ENCODE measurements at places on chromosomes 1 and 21.

DNA sequence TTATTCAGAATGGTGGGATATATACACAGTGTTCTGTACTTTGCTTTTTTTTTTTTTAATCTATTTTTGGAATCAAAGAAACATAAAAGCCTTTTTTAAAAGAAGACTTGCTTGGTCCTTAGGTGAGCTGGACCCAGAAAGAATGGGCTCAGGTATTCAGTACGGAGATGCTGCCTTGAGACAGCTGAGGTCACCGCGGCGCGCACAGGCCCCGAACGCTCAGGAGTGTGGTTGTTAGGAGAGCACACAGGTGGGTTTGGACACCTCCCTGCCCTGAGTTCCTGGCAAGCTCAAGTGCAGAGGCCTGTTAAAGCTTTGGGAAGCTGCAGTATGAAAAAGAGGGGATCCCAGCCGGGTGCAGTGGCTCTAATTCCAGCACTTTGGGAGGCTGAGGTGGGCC is 31.8 kb downstream of the RAB4A start:
- DNase-seq = no peak

GRCh38 chr1:41631971-41632370 is 147.5 kb upstream of the EDN2 start:
- DNase-seq = no peak

GRCh38 chr1:81477710-81478109 is 323.0 kb upstream of the ADGRL2 start:
- no peak for DNase-seq

- DNase-seq = no peak
Measured at GRCh38 chr1:183922197-183922596, 115.3 kb downstream of the COLGALT2 start.

- no peak for DNase-seq
Measured at GRCh38 chr1:224223819-224224714, 41.0 kb downstream of the DEGS1 start.

DNA sequence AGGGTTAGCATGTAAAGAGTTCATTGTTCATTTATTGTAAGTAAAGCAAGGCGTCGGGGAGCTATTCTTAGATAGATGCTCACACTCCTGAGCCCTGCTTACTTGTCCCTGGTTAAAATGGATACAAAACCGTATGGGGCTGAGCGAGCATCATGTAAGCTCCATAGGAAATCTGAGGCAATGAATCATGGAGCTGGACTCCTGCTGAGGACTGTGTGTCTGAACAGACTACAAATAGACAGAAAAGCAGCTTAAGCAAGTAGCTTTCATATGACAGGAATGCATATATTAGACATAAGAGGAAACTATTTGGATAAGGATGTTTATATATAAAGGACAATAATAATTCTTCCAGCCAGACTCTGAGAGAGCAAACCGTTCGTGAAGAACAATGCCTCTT is 604.9 kb upstream of the PTBP2 start:
- no peak for DNase-seq

- no peak for DNase-seq
Measured at GRCh38 chr1:58895559-58896145, 111.8 kb upstream of the JUN start.

GRCh38 chr1:62034790-62035189 is 159.9 kb upstream of the L1TD1 start:
- DNase-seq = no peak

- DNase-seq = no peak
Measured at GRCh38 chr1:78465143-78465542, 25.6 kb upstream of the PTGFR start.

GRCh38 chr1:61254634-61255357 is 172.4 kb downstream of the NFIA start:
- no peak for DNase-seq

DNA sequence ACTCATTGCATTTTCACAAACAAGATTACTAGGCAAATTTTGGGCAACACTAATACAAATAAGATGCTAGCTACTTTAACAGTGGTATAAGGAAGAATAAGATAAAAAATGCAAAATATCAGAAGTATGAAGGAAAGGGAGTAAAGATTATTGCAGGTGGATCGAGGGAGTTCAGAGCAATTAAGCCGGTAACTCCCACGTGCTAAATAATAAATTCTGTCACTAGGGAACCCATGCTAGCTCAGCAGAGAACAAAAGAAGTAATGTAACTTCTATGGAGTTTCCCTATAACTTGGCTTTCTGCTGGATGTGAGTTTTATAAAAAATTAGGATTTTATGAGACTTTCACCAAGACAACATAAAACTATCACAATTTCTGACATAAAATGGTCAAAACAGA is 470.5 kb upstream of the RGS18 start:
- DNase-seq = no peak

DNA sequence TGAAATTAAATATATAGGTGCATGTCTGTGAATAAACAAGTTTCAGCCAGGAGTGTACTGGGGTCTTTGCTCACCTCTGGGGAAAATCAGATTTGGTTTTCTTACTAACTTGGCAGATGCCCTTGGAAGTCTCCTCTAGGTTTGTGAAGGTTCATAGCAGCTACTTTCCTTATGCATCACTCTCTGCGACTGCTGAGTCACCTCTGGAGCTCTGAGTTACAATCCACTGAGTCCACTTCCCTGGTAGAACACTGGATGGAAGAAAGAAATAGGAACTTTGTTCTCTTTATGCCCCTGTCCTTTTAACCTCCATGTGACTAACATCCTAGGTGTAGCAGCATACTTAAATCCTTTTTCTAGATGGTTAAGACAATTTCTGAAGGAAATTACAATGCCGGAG is 4.4 kb upstream of the FASLG start:
- DNase-seq = no peak

GRCh38 chr1:9289090-9289534 is 3.6 kb upstream of the SPSB1 start:
- DNase-seq = no peak

DNA sequence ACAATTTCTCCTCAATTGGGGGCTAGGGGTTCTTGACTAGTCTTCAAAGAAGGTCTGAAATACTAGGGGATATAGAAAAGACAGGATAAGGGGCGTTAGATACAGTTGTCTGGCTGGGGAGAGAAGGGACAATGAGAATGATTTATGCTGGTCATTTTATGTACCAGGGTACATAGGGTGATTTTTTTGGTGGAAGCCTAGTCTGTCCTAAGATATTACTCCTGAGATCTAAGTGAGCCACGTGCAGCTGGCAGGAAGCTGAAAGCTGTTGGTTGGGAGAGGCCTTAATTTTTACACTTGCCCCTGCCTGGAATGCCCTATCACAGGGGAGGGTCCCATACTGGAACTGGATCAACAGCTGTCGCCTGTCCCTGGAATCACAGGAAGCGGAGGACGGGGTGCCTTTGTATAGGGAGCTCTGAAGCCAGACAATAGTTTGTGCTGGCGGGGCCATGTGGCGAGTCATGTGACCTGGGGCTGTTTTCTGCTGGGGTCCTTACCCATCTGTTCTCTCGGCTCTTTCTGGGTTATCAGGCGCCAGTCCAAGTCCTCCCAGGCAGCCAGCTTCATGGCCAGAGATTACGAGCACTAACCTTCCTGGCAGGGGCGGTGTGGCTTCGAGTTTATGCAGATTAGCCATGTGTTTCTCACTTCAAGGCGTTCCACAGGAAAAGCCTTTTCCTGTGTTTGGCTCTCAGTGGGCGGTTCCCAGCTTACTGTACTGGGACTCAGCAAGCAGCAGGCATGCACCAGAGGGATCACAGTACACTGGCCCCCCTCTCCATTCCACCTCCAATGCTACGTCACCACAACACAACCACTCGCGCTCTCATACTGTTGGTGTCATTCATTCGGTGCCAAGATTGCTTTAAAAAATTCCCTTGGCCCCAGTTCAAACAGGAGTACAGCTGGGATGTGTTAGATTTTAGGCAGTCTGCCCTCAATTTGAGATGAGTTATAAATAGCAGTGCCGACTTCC is 27.5 kb downstream of the ARID1A start:
- no peak for DNase-seq

GRCh38 chr1:81738875-81739274 is 61.9 kb upstream of the ADGRL2 start:
- no peak for DNase-seq

DNA sequence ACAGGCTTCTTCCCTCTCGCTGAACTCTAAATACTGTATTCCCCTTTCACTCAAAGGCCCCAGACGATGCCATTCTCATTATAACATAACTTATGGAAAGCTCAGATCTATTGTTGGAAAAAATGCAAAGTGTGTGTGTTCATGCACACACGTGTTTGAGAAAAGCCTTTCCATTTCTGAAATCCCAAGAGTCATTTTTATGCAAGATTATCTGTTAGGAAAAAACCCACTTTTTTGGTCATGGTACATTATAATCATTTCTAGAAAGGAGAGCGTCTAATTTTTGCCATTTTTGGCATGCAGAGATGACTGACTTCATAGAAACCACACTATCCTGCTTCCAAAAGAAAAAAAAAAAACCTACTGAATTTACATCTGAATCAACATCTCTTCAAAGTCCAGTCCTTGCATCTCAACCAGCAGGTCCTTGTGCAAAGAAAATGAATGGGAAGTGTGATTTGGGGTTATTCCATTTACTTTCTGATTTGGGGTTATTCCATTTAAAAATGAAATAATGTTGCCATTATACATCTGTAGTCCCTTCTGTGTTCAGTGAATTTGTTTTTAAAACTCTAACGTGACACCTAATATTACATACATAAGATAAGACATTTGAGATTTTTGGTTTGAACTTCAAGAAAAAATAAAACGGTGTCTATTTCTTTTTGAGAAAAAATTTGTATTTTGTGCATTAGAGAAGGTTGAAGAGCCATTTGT is 150.3 kb downstream of the DHRS3 start:
- DNase-seq = no peak

DNA sequence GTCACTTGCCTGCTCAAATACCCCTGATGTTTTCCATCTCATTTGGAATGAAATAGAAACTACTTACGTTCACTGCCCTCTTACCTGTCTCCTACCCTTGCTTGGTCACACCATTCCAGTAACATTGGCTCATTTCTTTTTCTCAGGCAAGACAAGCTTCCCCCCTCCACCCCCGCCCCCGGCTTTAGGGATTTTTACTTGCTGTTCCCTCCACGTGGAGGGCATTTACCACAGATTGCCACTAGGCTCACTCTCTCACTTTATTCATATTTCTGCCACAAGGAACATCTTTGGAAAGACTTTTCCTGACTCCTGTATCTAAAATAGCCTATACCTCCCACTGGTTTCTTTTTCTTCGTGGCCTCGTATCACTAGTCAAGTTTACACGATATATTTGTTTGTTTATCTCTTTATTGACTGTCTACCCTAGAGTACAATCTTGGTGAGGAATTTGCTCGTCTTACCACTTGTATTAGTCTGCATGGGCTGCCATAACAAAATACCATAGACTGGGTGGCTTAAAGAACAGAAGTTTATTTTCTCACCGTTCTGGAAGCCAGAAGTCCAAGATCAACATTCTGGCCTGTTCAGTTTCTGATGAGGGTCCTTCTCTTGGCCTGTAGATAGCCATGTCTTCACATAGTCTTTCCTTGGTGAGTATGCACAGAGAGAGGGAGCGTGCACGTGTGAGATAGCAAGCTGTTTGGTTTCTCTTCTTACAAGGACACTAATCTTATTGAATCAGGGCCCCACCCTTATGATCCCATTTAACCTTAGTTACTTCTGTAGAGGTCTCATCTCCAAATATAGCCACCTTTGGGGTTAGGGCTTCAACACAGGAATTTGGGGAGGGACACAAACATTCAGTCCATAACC is 126.2 kb downstream of the NRDC start:
- DNase-seq = no peak

DNA sequence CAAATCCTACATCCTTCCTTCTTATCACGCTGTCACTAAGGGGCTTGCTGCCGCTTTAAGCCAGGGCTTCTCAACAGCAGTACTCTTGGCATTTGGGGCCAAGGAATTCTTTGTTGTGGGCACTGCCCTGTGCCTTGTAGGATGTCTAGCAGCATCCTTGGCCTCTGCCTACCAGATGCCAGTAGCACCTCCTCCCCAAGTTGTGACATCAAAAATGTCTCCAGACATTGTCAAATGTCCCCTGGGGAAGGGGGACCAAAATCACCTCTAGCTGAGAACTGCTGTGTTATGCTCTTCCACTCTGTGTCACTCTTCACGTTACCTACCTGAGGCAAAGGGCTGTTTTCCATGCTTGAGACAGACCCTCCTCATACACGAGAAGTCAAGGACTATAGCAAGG is 400.3 kb upstream of the POU3F1 start:
- DNase-seq = no peak

- no peak for DNase-seq
Measured at GRCh38 chr21:26887251-26887650, 42.0 kb upstream of the ADAMTS1 start.

DNA sequence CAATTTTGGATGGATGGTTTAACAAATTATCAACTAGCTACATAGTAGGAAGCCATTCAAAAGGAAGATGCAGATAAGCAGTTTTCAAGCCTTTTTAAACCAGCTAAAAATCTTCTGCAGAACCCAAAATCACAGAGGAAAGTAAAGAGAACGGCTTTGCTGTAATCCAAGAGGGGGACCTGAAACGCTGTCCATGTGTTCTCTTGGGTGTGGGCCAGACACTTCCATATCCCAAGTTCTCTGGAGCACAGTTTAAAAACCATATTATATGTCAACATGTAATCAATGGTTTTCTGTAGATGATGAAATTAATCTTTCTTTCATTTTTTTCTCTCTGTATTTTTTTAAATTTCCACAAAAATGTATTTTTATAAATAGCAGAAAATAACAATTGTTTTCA is 90.5 kb downstream of the SELENOF start:
- no peak for DNase-seq
